Left lung (tissue), 14 donors: ENCODE measurements at places on chromosomes 5 and 9. TPM values are rescaled to one million over a fixed set of nuclear protein-coding genes. Genes with fewer than 3 reads are reported as not detected.

Gene COX7C
- 399 TPM for total RNA-seq

- no peaks in the 10 kb centered on the region for H3K36me3 ChIP-seq
- no peak overlapping the region for H3K27ac ChIP-seq
- H3K4me3 ChIP-seq, result no peak overlapping the region
- peak; percentile 81 for DNase-seq
- no peaks in the 10 kb centered on the region for H3K4me1 ChIP-seq
Measured at GRCh38 chr5:62259699-62260250, 46.2 kb upstream of the KIF2A start.

GRCh38 chr5:31982027-31982426, 192.1 kb downstream of the GOLPH3 start:
- H3K36me3 ChIP-seq, result no peaks in the 10 kb centered on the region
- no peak for DNase-seq
- no peaks in the 10 kb centered on the region for H3K27me3 ChIP-seq

Gene SPAG8
- total RNA-seq, result 1.8 TPM

Gene ALDH1A1
- total RNA-seq, result 126 TPM

Gene CCNI2
- total RNA-seq, result 1.1 TPM

GRCh38 chr5:56596155-56596554, 219.2 kb upstream of the MAP3K1 start:
- DNase-seq, result no peak
- H3K4me1 ChIP-seq, result no peaks in the 10 kb centered on the region
- H3K27ac ChIP-seq, result no peak overlapping the region
- H3K4me3 ChIP-seq, result no peak overlapping the region

DNA sequence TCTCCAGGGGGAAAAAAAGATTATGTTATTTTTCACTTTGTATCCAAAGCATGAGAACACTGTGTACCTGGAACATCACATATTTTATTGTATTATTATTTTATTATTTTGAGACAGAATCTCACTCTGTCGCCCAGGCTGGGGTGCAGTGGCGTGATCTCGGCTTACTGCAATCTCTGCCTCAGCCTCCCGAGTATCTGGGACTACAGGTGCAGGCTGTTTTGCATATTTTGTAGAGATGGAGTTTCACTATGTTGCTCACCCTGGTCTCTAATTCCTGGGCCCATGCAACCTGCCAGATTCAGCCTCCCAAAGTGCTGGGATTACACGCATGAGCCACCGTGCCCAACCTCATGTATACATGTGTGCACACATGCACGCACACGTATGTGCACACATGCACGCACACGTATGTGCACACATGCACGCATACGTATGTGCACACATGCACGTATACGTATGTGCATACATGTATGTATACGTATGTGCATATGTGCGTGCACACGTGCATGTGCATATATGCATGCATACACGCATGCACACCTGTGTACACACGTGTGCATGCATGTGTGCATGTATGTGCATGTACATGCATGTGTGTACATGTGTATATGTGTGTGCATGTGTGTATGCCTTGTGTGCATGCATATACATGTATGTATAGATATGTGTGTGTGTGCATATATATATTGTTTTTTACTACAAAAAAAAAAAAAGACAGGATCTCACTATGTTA, 9.5 kb upstream of the UGCG start:
- H3K4me1 ChIP-seq, result no peaks in the 10 kb centered on the region
- DNase-seq, result no peak
- no peaks in the 10 kb centered on the region for H3K36me3 ChIP-seq
- H3K27me3 ChIP-seq, result no peaks in the 10 kb centered on the region
- no peak overlapping the region for H3K27ac ChIP-seq

Gene CATSPER3
- 0.85 TPM for total RNA-seq

DNA sequence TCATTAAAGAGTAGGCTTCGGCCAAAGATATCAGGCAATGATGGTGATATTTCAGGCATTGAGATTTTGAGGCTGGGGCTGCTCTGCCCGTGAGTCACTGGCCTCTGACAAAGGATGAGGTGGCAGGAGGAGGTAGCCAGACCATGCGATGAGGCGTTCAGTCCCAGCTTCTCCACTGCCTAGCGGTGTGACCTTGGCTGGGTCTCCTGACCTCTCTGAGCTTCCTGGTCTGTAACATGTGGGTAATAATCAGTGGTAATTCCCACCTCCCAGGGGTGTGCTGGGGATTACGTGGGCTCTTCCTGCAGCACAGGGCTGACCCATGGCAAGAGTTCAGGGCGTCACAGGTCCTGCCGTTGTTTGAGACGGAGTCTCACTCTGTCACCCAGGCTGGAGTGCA, 73.2 kb upstream of the RAPGEF1 start:
- H3K4me3 ChIP-seq, result no peak overlapping the region
- no peak for DNase-seq
- H3K36me3 ChIP-seq, result no peaks in the 10 kb centered on the region
- H3K27ac ChIP-seq, result no peak overlapping the region

- no peak overlapping the region for H3K27ac ChIP-seq
- no peaks in the 10 kb centered on the region for H3K27me3 ChIP-seq
- DNase-seq, result no peak
- no peak overlapping the region for H3K4me3 ChIP-seq
- H3K36me3 ChIP-seq, result no peaks in the 10 kb centered on the region
Measured at GRCh38 chr5:137152616-137153015, 346.5 kb downstream of the SPOCK1 start.

Gene GLRA1
- not detected for total RNA-seq

DNA sequence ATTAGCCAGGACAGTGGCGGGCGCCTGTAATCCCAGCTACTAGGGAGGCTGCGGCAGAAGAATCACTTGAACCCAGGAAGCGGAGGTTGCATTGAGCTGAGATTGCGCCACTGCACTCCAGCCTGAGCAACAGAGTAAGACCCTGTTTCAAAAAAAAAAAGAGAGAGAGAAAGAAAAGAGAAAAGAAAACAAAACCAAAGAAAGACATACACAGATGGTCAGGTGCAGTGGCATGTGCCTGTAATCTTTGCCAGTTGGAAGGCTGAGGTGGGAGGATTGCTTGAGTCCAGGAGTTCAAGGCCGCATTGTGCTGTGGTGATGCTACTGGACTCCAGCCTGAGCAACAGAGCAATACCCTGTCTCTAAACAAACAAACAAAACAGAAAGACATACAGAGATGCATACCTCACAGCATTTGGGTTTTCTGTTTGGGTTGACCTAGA, 10.0 kb upstream of the PSAT1 start:
- H3K27me3 ChIP-seq, result peaks cover 5% of the 10 kb centered on the region
- no peak overlapping the region for H3K4me3 ChIP-seq
- no peak overlapping the region for H3K27ac ChIP-seq
- no peak for DNase-seq
